ENCODE measurements at places on chromosomes 1 and 21. TPM values are rescaled to one million over a fixed set of nuclear protein-coding genes. Genes with fewer than 3 reads are reported as not detected.

DNA sequence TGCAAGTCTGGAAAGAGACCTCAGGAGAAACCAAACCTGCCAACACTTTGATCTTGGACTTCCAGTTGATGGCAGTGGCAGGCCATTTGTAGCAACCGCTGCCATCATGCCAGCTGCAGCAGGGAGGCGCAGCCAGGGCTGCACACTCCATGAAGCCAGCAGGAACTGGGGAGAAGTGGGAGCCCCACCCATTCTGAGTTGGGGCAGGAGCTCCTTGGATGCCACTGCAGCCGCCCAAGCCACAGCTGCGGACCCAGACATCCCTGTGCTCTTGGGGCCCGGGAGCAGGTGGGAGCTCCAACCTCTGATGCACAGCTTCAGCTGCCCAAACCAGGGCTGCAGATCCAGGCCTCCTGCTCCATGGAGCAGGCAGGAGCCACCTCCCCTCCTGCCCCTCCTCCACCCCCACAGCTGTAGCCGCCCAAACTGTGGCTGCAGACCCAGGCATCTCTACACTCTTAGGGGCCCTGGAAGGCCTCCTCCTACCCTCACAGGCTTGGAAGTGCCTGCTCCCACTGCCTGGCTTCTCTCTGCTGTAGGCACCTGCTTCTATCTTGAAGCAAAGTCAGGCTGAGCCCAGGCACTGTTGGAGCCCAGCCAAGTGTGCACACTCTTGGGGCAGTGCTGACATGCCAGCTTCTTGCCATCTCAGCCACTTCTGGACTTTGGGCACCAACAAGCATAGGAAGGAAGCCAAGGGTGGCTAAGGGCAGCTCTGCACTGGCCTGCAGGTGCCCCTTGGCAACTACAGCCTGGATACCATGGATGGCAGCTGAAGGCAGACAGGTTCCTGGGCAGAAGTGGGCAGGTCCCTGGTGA, 20.0 kb upstream of the DISP1 start:
- no peak for DNase-seq

DNA sequence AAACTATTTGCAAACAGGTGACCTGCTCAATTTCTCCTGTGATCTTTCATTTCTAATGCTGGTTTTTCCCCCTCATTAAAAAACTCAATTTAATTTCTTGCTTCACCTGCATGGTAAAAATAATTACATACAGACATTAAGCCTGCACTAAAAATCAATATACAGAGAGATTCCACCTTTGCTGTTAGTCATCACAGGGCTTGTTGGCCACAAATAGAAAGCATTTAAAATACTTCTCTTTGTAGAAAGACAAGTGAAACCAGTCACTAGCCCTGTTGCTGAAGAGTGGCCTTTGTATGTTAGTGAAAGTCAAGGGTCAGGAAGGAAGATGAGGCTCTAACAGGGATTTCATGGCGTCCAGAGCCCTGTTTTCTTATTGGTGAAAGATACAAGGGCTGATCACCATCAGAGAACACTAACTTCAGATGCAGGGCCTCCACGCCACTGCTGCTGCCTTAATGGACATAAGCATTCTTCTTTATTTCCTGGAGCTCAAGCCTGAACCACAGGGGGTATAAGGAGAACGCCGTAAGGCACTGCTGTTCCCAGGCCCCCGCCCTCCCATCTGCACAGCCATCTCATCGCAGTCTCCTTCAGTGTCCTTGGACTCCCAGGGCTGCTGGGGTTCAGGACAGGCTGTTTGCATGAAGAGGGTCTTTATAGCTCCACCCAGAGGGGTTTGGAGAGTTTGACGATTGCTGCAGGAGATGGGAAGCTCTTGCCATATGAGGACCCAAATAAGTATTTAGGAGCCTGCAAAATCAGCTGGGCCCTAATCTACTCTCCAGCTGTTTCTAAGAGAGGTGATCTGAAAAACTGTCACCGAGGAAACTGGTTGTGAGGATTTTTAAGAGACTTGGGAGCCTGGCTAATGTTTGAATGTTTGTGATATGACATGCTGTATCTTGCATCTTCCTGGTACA, 117.3 kb upstream of the IRF2BP2 start:
- peak; percentile 46 for DNase-seq

DNA sequence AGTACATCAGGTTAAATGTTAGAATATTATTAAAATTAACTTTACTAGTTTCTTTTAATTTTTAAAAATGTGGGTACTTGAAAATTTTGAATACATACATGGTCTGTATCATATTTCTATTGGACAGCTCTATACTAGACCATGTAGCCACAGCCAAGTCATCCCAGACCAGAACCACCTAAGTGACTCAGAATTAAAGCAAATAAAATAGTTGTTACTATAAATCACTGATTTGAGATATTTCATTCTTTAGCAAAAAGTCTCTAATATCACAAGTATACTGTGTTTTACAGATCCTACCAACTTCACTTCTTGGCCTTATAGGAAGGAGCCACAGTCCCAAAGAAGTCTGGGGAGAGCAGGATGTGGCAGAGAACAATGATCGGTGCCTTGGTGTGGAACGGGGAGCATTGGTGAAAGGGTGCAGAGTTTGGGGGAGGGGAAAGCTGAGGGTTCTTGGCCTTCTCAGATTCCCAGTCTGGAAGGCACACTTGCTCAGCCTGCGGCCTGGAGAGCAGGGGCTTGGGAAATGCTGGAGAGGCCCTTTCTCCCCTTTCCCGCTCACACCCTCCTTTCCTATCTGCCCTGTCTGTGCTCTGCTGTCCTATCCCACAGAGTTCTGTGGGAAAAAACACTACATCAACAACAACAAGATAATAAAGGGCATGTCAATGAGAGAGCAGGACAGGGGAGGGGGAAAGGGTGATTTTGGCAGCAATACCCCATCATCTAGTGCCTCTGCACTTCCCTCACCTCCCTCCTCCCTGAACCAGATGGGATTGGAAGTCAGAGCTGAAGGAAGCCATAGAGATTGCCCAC, 122.1 kb downstream of the NGF start:
- no peak for DNase-seq

- no peak for DNase-seq
Observed at GRCh38 chr1:203351037-203351625, at the start of gene FMOD. TSS of gene FMOD (minus strand) at chr1:203351122. CDS start at chr1:203348270, 2,852 bp downstream.

Gene C1QC
- not detected for total RNA-seq

Gene SLC44A5
- 15.4 TPM for total RNA-seq

Gene ORC1
- total RNA-seq: 3.4 TPM

DNA sequence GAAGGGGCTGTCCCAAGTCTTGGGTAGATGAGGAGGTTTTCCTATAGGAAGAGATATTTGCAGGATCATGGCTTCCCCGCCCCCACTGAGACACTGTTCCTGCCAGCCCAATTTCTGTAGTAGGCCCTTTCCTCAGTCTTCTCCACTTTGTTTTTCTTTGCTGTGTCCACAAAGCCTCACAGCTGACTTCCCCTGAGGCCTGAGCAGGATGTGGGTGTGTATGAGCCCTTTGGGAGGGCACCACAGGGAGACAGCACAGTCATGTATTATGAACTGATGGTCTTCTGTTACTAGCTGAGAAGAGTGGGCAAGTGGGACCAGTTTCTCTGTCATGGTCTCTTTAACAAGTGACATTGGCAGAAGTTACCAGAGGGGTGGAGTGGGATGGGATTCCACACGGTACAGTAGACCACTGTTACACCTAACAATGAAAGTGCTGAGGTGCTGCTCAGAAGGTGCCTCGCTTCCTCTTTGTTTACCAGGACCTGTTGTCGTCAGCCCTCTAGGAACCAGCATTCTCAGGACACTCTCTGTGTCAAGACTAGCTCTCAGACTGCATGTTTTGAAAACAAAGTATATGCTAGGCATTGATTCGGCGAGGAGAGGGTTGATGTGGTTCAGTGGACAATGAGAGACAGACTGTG, 253.8 kb upstream of the HOOK1 start:
- no peak for DNase-seq

GRCh38 chr1:162276493-162276892, 100.2 kb downstream of the SPATA46 start:
- no peak for DNase-seq

Gene AADACL4
- total RNA-seq: not detected

GRCh38 chr1:229058111-229058561, 212.8 kb upstream of the RAB4A start:
- no peak for DNase-seq

DNA sequence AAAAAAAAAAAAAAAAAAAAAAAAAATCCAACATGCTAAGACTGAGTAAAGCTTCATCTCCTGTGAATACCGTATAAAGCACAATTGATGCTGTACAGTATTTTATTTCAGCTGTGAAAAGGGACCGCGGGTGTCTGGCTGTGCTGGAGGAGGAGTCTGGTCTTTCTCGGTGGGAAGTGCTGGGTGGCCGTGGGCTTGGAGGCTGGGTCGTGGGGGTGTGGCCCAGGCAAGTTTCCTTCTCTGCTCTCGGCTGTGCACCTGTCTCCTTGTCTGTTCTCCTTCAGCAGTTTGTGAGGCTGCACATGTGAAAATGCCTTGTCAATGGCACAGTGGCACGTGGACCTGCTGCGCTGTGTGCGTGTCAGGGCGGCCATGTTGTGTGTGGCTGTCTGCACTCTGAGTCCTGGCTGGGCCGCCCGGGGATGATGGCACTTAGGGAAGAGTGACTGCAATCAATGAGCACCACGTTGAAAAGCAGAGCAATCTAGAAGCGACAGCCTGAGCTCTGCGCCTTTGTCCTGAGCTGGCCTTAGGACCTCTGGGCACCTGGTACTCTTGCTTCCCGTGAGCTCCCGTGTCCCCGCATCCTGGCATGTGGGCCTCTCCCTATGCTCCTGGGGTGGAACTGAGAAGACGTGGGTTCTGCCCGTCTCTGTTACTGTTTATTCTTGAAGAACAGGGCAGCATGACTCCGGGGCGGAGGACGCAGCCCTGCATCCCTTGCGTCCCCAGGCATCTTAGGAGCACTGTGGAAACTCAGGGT, 14.5 kb downstream of the AGPAT3 start:
- no peak for DNase-seq

Gene SIKE1
- 60.7 TPM for total RNA-seq

Gene PLEKHA6
- total RNA-seq: 72.7 TPM

Gene OR2T2
- not detected for total RNA-seq

DNA sequence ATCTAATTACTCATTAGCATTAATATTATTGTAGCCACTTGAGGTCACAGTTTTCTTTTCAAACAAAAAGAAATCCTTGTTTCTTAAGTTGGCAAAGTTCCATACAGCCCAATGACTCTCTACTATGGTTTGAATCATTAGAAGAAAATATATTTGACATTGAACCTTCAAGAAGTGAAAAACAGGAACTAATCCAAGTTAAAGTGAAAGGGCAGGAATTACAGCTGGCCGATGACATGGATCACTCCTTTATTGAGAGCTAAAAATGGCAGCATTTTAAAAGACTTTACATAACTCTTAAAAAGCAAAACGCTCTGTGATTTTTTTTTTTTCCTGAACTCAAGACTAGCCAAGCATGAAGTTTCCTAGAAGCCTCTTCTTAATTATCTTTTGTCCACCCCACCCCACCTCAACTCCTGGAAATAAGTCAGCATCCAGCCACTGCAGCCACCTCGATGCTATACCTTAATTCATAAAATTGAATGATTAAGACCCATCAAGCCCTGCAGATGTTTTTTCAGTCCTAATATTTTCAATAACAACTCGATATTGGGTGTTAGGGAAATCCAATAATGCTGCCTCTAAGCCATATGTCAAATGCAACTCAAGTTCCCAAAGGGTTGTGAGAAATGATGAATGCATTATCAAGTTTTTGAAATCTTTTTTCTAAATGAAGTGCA, 323.1 kb downstream of the HHIPL2 start:
- DNase-seq: no peak

- no peak for DNase-seq
Observed at GRCh38 chr1:2172012-2172411, 22.6 kb downstream of the FAAP20 start.

Gene ZBTB37
- 11.7 TPM for total RNA-seq

- DNase-seq: no peak
Observed at GRCh38 chr1:161084597-161084988, 4.8 kb downstream of the NECTIN4 start.

Gene SLC45A1
- 6.1 TPM for total RNA-seq

DNA sequence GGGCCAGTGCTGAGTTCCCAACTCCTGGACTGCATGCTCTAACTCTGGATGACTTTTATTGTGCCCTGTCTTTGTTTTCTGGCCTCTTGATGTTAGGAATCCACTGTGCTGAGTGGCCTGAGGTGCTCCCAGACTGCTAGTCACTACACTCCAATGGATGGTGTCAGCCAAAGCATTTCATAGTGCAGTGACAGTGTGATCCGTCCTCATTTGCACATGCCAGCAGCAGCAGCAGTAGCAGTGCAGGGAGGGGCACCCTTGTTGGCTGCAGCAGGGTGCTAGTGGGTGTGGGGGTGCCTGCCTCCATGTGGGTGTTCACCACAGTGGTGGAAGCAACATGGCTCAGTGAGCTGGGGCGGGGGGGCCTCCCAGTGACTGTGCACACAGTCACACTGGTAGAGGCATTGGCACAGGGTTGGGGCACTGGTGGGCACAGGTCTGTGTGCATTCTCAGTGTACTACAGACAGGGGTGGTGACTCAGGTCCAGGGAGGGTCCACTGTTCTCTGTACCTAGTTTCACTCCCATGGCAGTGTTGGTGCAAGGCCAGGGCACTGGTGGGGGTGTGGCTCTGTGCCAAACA, 214.0 kb downstream of the ZC3H11B start:
- DNase-seq: no peak

Gene SEMA6C
- 119 TPM for total RNA-seq

GRCh38 chr1:15323989-15324868, 77.2 kb downstream of the FHAD1 start:
- peak; percentile 75 for DNase-seq

DNA sequence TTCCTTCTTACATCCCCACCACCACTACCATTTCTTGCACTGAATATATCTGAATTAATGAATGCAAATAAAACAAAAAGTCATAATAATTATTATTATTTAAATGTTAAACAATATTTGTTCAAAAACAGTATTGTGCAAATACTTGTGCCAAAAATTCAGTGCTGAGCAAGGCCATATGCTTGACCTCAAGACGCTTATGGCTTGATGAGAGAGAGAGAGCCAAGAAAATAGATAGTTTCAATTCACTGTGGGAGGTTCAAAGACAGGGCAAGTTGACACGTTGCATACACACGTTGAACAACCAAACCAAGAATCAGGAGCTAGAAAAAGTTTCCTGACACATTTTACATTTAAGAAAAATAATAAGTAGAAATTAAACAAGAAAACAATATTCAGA, 1421.7 kb downstream of the KCNT2 start:
- no peak for DNase-seq

Gene PPM1J
- total RNA-seq: 0.69 TPM

DNA sequence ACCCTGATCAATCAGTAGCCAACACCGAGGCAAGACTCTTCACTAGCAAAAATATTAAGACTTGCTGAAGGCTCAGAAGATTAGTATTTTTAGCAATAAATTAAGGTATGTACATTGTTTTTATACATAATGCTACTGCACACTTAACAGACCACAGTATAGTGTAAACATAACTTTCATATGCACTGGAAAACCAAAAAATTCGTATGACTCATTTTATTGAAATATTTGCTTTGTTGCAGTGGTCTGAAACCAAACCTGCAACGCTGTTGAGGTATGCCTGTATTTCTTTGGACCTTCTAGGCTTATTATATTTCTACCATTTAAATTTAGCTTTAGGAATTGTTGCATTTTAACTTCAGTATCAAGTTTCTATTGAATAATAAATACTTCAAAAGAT, 65.8 kb upstream of the BCL9 start:
- DNase-seq: no peak

- DNase-seq: no peak
Observed at GRCh38 chr1:221648201-221648600, 93.7 kb downstream of the DUSP10 start.
